Activated CD4-positive, alpha-beta T cell treated with anti-CD3 and anti-CD28 coated beads, Interleukin-2, amount 10 ng/mL, durations not matched to agents 7 days and 5 days (primary cell): ENCODE measurements at places on chromosomes 2 and 18. TPM values are rescaled to one million over a fixed set of nuclear protein-coding genes. Genes with fewer than 3 reads are reported as not detected.

DNA sequence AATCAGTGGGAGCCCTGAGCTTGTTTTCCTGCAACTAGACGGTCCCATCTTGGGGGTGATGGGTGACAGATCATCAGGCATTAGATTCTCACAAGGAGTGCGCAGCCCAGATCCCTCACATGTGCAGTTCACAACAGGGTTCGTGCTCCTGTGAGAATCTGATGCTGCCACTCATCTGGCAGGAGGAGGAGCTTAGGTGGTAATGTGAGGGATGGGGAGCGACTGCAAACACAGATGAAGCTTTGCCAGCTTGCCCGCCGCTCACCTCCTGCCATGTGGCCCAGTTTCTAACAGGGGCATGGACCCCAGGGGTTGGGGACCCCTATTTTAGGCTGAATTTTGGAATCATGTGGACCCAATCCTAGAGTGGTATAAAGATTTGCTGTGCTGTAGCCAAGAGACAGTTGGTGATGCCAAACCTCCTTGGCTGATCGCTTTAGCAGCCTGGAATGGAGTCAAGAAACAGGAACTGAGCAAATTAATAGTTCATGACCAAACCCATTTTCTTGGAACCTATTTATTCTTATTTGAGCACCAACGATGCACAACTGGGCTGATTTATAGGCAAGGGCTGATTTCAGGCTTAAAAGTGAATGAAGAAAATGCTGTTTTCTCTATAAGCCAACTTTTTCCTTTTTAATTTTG lies 25.7 kb downstream of the LPIN1 start:
- DNase-seq: no peak
- no peaks in the 10 kb centered on the region for H3K27me3 ChIP-seq
- H3K4me1 ChIP-seq: peaks cover 34% of the 10 kb centered on the region
- H3K36me3 ChIP-seq: peaks cover 65% of the 10 kb centered on the region
- no peak overlapping the region for H3K27ac ChIP-seq
- no peak overlapping the region for H3K4me3 ChIP-seq

Gene FEV
- not detected for total RNA-seq

Gene TXNDC9
- 33.6 TPM for total RNA-seq

Gene ALLC
- total RNA-seq: not detected

- H3K4me1 ChIP-seq: no peaks in the 10 kb centered on the region
- DNase-seq: no peak
- no peak overlapping the region for H3K27ac ChIP-seq
- no peaks in the 10 kb centered on the region for H3K27me3 ChIP-seq
Measured at GRCh38 chr2:59974051-59974766, 579.2 kb downstream of the BCL11A start.

Gene SCN2A
- total RNA-seq: 0.02 TPM

GRCh38 chr2:26072925-26073768 lies 39.3 kb downstream of the RAB10 start:
- H3K36me3 ChIP-seq: peaks cover 9% of the 10 kb centered on the region
- peaks cover 40% of the 10 kb centered on the region for H3K4me1 ChIP-seq
- H3K4me3 ChIP-seq: no peak overlapping the region
- DNase-seq: no peak
- no peak overlapping the region for H3K27ac ChIP-seq

Gene CFAP221
- total RNA-seq: not detected

- H3K4me3 ChIP-seq: no peak overlapping the region
- no peak overlapping the region for H3K27ac ChIP-seq
- H3K4me1 ChIP-seq: peaks cover 3% of the 10 kb centered on the region
- H3K36me3 ChIP-seq: peaks cover 3% of the 10 kb centered on the region
- no peak for DNase-seq
- peaks cover 19% of the 10 kb centered on the region for H3K27me3 ChIP-seq
Measured at GRCh38 chr2:241539616-241540374, 18.8 kb upstream of the BOK start.

DNA sequence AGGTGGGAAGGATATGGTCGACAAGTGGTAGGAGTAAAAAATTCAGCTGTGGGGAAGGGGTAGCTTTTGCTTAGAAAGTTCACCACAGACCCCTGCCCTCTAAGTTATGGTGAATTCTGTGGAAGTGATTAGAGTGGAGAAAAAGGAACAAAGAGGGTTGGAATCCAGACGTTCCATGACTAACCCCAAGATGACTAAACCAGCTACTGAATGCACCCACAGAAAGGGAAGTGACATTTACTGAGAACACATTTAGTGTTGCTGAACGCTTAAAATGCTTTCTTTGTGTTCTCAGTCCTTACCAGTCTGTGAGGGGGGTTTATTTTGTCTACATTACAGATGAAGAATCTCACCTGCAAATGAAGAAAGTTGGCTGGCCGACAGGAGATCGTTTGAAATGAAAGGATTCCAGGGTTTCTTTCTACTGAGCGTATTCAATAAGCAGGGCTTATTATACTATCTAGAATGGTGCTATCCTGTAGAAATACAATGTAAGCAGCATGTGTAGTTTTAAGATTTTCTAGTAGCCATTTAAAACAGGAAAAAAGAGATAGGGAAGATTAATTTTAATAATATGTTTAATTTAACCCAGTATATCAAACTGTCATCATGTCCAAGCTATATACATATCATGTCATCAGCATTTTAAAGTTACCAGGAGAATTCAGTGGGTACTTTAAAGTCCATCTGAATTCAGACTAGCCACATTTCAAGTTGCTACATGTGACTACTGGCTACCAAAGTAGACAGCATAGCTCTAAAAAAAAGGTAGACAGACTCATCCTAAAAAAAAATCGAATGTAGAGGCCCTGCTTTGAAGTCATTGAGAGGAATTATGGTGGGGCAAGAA lies 60.1 kb downstream of the LIMS1 start:
- peak overlapping the region; percentile 1 for H3K27ac ChIP-seq
- no peak overlapping the region for H3K4me3 ChIP-seq
- peaks cover 52% of the 10 kb centered on the region for H3K4me1 ChIP-seq
- H3K27me3 ChIP-seq: no peaks in the 10 kb centered on the region
- H3K36me3 ChIP-seq: no peaks in the 10 kb centered on the region

DNA sequence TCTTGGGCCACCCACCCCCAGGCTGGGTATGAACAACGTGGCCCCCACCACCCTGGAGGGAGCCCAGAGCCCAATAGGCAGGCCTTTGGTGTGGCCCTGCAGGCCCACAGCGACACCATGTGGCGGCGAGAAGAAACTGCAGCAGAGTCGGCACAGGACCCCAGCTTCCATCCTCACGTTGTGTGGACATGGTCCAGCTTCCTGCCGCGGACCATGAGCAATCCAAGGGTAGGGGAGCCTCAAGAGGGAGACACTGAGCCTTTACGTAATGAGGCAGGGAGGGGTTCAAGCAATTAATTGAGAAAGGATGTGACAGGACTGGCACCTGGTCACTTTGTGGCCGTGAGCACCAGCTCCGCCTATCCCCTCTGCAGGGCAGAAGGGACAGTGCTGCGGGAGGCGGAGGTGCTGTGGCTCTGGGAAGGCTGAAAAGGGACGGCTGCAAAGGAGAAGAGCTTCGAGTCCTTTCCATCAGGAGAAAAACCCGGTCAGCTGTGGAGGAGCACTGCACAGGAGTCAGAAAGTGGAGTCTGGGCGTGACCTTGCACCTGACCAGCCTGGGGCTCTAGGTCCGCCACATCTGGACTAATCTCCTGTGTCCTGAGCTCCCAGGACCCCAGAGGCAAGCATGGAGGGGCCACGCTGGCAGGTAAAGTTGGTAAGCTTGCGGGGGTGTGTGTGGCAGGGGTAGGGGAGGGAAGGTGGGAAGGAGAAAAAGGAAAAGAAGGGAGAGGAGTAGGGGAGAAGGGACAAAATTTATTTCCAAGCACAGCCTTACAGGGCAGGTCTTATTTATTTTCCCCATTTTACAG lies 44.9 kb downstream of the TMEM37 start:
- no peaks in the 10 kb centered on the region for H3K27me3 ChIP-seq
- H3K27ac ChIP-seq: no peak overlapping the region
- H3K36me3 ChIP-seq: no peaks in the 10 kb centered on the region

DNA sequence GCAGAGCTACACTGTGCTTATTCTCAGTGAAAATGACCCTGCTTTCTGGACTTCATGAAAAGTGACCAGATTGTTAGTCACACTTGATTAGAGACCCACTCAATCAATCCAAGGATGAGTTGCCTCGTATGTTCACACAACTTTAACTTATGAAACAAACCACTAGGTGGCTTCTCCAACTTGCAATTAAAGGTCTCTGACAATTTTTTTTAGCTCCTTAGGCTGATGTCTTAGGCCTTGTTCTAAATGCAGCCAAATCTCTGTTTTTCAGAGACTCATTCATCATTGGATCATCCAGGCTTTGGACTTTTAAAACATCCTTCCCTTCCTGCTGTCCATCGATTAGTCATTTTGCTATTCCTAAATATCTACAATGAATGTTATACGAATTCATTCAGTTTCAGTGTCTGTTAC lies 63.4 kb downstream of the MREG start:
- H3K4me1 ChIP-seq: peaks cover 2% of the 10 kb centered on the region
- H3K27me3 ChIP-seq: no peaks in the 10 kb centered on the region
- no peak overlapping the region for H3K4me3 ChIP-seq
- H3K36me3 ChIP-seq: peaks cover 4% of the 10 kb centered on the region
- H3K27ac ChIP-seq: no peak overlapping the region
- no peak for DNase-seq

GRCh38 chr2:43845181-43845580 lies 6.4 kb downstream of the ABCG8 start:
- H3K4me1 ChIP-seq: no peaks in the 10 kb centered on the region
- no peak overlapping the region for H3K27ac ChIP-seq
- H3K4me3 ChIP-seq: no peak overlapping the region
- no peak for DNase-seq
- peaks cover 2% of the 10 kb centered on the region for H3K27me3 ChIP-seq
- no peaks in the 10 kb centered on the region for H3K36me3 ChIP-seq

Gene SLC23A3
- total RNA-seq: 2.8 TPM

DNA sequence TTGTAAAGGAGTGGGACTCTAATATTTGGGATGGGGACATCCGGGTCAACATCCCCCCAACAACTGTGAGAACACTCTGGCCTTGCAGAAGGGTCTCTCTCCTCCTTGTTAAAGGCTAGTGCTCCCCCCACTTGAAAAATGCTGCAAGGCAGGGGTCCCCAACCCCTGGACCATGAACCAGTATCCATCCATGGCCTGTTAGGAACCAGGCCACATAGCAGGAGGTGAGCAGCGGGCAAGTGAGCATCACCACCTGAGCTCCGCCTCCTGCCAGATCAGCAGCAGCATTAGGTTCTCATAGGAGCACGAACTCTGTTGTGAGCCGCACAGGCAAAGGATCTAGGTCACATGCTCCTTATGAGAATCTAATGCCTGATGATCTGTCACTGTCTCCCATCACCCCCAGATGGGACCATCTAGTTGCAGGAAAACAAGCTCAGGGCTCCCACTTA lies 243.9 kb upstream of the ID2 start:
- no peak overlapping the region for H3K27ac ChIP-seq
- no peaks in the 10 kb centered on the region for H3K36me3 ChIP-seq
- DNase-seq: no peak
- peaks cover 36% of the 10 kb centered on the region for H3K4me1 ChIP-seq
- peaks cover 3% of the 10 kb centered on the region for H3K27me3 ChIP-seq

DNA sequence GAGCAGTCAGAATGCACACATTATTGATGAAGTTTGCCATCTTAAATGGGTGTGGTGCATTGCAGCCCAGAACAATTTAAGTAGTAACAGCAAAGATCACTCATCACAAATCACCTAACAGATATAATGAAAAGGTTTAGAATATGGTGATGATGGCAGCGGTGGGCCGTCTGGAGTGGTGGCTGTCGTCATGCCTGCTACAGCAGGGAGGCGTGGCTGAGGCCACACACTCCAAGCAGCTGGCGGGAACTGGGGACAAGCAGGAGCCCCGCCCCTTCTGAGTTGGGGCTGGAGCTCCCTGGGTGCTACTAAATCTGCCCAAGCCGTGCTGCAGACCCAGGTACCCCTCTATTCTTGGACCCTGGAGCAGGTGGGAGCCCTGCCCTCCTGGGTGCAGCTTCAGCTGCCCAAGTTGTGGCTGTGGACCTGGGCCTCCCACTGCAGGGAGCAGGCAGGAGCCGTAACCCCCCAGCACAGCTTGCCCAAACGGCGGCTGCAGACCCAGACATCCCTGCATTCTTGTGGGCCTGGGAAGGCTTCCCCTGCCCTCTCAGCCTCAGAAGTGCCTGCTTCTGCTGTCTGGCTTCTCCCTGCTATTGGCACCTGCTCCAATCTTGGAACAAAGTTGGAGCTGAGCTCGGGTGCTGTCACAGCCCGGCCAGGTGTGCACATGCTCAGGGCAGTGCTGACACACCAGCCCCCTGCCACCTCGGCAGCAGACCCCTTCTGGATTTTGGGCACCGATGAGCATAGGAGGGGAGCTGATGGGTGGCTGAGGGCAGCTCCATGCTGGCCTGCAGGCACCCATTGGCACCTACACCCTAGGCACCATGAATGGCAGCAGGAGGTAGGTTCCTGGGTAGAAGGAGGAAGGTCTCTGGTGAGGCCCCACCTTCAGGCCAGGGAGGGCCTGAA lies 149.3 kb downstream of the EHBP1 start:
- no peaks in the 10 kb centered on the region for H3K27me3 ChIP-seq
- peaks cover 3% of the 10 kb centered on the region for H3K36me3 ChIP-seq

DNA sequence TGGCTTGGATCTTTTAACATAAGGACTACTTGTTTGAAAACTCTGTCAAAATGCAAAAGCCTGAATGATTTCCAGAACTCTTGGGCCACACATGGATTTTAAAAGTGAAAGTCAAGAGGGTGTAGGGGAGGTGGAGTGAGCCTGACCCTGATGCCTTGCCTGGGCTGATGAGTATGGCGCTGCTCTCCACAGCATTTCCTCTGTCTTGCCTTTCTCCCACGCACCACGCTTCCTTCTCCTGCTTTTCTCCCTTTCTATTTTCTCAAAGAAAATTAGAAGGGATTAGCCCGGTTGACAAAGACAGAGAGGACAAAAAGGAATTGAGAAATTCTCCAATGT lies 207.0 kb upstream of the CCDC68 start:
- H3K27me3 ChIP-seq: no peaks in the 10 kb centered on the region
- H3K4me1 ChIP-seq: no peaks in the 10 kb centered on the region
- no peak overlapping the region for H3K27ac ChIP-seq
- H3K4me3 ChIP-seq: no peak overlapping the region
- no peak for DNase-seq

Gene ANKRD23
- 17.0 TPM for total RNA-seq

GRCh38 chr2:223923976-223924375 lies 21.2 kb downstream of the WDFY1 start:
- no peak overlapping the region for H3K27ac ChIP-seq
- H3K27me3 ChIP-seq: no peaks in the 10 kb centered on the region
- peaks cover 50% of the 10 kb centered on the region for H3K36me3 ChIP-seq
- DNase-seq: no peak

DNA sequence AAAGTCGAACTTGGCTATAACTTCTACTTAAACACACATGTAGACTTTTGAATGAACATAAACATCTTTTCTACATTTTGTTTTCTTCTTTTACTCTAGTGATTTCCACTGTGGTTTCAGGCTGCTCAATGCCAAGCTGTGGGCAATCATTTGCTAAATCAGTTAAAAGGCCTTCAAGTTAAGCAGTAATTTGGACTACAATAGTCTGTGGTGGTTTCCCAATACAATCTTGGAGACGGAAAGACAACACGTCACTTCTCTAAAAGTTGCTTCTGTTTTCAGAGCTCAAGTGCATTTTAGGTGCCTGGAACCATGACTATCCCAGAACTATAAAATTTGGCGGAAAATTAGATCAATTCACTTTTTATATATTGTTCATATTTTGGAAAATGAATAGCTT lies 69.4 kb downstream of the TXNL1 start:
- H3K27me3 ChIP-seq: peaks cover 3% of the 10 kb centered on the region
- H3K27ac ChIP-seq: no peak overlapping the region
- H3K4me3 ChIP-seq: no peak overlapping the region
- no peaks in the 10 kb centered on the region for H3K4me1 ChIP-seq
- no peaks in the 10 kb centered on the region for H3K36me3 ChIP-seq

Gene GAREM2
- 3.5 TPM for total RNA-seq

GRCh38 chr2:192373221-192373620 lies 178.5 kb upstream of the TMEFF2 start:
- H3K4me1 ChIP-seq: no peaks in the 10 kb centered on the region
- H3K36me3 ChIP-seq: no peaks in the 10 kb centered on the region
- H3K4me3 ChIP-seq: no peak overlapping the region
- no peaks in the 10 kb centered on the region for H3K27me3 ChIP-seq
- no peak overlapping the region for H3K27ac ChIP-seq
